ENCODE measurements at places on chromosomes 16 and 17.

DNA sequence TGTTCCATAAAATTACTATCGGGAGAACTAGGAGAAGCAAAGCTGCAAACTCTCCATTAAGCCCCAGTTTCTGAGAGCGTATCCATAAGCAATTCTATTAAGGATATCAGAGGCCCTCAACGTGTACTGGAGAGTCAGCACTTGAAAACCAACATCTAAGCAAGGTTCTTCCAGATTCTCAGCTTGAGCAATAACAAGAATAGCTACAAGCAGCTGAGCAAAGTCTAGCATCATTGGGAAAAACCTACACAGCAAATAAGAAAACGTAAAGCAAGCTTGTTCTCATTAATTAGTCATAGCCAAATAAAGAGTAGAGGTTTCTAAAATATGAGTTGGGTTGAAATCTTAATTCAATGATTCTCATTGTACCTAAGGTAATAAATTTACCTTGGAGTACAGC is 26.9 kb upstream of the COX10 start:
- DNase-seq = no peak

DNA sequence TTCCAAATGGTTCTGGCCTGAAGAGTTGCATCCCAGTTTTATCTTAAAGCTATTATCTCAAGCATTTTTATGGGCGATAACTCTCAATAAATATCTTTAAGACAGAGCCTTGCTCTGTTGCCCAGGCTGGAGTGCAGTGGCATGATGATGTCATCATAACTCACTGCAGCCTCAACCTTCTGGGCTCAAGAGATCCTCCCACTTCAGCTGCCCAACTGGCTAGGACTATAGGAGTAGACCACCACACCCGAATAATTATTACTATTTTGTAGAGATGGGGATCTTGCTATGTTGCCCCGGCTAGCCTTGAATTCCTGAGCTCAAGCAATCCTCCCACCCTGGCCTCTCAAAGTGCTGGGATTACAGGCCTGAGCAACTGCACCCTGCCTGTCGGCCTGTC is 26.1 kb upstream of the CYTH1 start:
- no peak for DNase-seq

- DNase-seq = no peak
These were observed at the start of gene C16orf82 for GRCh38 chr16:27066668-27067537. Gene C16orf82, plus strand, starts transcription at chr16:27066927.

GRCh38 chr16:18811925-18812324 is 10.6 kb upstream of the ARL6IP1 start:
- DNase-seq = no peak

GRCh38 chr16:87207509-87207908 is 109.7 kb downstream of the C16orf95 start:
- DNase-seq = no peak

DNA sequence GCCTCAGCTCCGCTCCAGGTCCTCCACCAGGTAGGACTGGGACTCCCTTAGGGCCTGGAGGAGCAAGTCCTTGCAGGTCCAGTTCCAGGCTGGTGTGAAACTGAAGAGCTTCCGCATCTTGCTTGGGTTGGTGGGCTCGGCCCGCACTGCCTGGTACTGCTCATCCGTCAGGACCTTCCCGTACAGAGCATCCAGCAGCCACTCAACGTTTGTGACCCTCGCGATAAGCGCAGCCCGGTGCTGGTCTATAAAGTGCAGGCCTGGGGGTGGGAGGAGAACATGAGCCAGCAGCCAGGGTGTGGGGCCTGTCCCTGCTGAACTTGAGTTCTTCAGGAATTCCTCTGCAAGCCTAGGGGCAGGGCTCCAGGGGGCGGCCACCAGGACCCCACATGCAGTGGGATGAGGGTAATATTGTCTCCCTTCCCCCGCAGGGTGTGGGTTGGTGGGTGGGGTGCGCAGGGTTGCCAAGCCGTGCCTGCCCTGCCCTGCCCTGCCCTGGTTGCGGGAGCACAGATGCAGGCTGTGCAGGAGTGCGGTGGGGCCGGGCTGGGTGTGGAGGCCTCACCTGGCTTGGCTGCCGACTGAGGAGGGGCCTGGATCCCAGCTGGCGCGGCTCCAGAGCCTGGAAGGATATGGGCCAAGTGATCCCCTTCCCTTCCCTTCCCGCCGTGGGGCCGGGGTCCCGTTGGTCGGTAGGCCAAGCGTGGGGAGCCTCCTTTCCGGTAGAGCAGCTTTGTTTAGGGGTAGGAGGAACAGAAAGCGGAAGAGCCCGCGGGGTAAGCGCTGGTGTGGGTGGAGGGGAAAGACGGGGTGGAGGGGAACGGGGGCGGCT is 762 bp downstream of the PYCARD start:
- DNase-seq = no peak

- no peak for DNase-seq
These were observed 113.7 kb upstream of the CDH11 start for GRCh38 chr16:65235339-65236177.

DNA sequence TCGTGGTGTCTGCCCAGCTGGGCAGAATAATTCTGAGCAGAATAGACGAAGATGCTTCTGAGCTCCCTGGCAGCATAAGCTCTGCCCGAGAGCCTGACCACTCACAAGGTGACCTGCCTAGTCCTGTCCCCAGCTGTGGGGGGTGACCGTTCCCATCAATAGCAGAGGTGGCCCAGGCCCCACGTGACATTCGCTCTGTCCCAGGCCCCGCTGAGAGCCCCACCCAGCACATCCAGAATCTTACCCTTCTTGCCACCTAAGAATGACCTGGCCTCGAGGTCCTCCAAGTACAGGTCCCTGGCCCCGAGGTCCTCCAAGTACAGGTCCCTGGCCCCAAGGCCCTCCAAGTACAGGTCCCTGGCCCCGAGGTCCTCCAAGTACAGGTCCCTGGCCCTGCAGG is 695 bp upstream of the TMEM204 start:
- DNase-seq = no peak

- no peak for DNase-seq
These were observed 51.3 kb downstream of the CCDC42 start for GRCh38 chr17:8693328-8693727.

DNA sequence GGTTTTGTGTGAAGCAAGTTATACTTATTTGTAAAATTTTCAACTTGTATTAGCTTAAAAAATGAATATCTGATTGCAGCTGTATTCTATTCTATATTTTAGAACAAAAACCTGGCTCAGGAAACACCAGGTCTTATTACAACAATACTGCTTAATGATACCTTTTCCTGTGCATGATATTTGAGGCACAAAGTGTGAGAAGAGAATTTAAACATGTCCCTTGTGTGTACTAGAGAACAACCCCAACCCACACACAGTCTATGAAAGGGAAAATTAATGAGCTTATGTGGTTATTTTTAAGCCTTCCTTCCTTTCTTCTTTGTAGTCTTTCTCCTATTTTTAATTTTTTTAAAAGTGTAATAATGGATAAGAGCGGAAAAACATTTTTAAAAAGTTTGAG is 122.6 kb upstream of the MON1B start:
- DNase-seq = no peak

GRCh38 chr17:75270966-75271232 is at the start of gene MIF4GD:
Gene MIF4GD, minus strand, starts transcription at chr17:75271231. Its CDS starts 1,036 bp downstream, at chr17:75270195.
- DNase-seq = no peak

- no peak for DNase-seq
These were observed 24.9 kb downstream of the ACSF3 start for GRCh38 chr16:89118361-89119165.

DNA sequence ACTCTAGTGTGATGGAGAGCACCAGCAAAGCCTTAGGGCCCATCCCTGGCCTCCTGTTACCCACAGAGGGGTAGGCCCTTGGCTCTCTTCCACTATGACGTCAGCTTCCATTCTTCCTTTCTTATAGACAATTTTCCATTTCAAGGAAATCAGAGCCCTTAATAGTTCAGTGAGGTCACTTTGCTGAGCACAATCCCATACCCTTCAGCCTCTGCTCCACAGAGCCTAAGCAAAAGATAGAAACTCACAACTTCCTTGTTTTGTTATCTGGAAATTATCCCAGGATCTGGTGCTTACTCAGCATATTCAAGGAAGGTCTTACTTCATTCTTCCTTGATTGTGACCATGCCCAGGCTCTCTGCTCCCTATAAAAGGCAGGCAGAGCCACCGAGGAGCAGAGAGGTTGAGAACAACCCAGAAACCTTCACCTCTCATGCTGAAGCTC is at the start of gene CCL8:
CCL8 (plus strand) TSS at position 397 of the 445 bp plus-strand sequence. CDS start 67 bp downstream, outside the sequence.
- DNase-seq = no peak

GRCh38 chr16:5722116-5722619 is 624.6 kb upstream of the EEF2KMT start:
- no peak for DNase-seq

DNA sequence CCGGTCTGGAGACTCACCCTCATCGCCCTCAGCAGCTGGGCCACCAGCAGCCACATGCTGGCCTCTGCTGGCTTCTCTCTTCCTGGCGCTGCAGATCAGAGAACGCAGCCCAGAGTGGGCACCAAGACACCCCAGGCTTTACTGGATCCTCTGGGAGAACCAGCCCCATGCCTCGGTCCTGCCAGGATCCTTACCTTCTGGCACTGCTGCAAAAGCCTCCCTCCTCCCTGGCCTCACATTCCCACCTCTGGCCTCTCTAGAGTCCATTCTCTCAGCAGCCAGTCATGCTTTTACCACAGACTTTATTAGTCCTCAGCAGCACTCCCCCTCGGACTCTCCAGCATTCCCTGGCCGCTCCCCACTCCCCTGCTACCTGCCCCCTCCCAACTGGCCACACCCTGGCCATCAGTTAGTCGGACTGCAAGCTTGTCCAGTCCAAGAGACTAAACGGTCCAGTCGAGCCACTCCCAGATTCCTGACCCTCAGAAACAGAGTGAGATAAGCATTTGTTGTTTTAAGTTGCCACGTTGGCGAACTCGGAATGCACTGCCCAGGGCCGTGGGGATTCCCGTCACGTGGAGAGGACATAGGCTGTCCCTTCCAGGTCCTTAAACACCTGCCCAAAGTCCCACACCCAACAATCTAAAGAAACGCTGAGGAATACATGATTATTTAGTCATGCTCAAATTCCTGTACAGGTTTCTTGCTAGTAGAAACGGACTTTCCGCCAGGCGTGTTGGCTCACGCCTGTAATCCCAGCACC is 5.9 kb upstream of the SPG7 start:
- no peak for DNase-seq

- no peak for DNase-seq
These were observed 326.5 kb downstream of the WWOX start for GRCh38 chr16:78425891-78426510.

DNA sequence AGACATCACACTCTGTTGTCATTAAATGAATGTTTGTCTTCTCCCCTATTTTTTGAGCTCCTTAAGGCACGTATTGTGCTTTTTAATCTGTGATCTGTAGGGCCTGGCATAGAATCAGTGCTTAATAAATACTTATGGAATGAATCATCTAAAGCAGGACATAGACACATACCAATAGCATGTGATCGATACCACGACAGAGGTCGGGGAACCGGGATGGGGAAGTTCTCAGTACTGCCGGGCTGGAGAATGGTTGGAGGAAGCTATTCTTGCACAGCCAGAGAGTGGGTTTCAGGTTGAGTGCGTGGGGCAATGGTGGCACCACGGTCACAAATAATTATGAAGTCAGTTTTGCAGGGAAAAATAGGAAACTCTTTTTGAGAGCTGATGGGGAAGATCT is 26.8 kb downstream of the NLRP1 start:
- no peak for DNase-seq

DNA sequence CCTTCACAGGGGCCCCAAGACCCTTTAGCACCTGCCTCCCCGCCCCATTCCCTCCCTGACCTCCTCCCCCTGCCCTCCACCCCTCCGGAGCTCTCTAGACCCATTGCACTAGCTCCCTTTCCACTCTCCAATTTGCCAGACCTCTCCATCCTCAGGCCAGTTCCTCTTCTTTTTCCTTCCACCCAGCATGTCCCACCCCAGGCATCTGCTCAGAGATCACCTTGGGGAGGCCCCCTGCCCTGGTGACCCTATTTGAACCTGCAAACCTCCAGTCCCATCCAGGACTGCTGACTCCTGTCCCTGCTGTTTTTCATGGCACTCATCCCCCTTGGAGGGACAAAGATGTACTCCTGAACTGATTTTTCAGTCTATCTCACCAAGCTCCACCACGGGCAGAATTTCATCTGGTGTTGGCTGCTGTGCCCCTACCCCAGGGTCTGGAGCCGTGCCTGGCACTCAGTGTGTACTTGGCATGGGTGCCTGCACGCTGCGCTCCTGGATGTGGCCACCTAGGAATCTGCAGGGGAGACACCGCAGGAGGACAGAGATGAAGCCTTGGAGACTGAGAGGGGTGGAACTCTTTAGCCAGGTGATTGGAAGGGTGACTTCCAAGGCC is 85.6 kb upstream of the CACNG5 start:
- DNase-seq = no peak

GRCh38 chr16:49127103-49127502 is 154.5 kb downstream of the CBLN1 start:
- no peak for DNase-seq

- DNase-seq = no peak
These were observed 1.2 kb downstream of the ATP6V0A1 start for GRCh38 chr17:42459801-42460281.

DNA sequence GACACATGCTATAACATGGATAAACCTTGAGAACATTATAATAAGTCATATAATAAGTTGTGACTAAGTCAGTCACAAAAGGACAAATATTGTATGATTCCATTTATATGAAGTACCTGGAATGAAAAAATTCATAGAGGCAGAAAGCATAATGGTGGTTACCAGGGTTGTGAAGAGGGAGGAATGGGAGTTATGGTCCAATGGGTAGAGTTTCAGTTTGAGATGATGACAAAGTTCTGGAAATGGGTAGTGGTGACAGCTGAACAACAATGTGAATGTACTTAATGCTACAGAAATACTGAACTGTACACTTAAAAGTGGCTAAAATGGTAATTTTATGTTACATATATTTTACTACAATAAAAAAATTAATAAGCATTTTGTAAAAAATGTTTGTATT is 49.7 kb downstream of the MYO1D start:
- DNase-seq = no peak

GRCh38 chr16:55116165-55116920 is 185.7 kb downstream of the IRX5 start:
- no peak for DNase-seq

- no peak for DNase-seq
These were observed 58.3 kb downstream of the SPACA3 start for GRCh38 chr17:33049781-33050414.

DNA sequence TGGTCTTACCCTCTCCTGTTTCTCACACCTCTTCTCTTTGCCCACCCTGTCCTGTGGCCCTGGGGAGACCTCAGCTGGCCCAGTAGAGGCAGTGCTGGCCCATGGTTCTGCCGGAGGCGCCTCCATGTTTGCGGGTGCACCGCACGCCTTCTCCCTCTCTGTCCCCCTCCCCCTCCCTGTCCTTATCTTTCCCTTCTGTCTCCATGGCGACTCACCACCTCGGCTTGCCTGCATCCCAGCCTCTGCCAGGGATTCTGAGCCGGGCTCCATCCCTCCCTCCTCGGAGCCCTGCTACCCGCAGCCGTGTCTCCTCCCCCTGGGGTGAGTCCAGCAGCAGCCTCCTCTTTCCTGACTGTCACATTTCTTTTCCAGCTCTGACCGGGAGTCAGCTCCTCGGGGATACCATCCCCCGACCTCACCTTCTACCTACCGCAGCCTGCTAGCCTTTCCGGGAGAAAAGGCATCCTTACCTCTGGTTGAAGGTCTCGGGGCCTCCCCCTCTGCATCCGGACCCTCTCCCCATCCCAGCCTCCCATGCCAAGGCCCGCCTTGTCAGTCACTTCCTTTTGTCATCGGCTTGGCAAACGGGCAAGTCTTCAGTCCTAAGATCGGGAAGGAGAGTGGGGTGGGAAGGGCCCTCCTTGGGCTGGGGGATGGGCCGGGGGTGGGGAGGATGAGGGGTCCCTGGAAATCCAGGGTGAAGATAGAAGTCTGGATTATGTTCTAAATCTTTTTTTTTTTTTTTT is at the start of gene RNF112:
RNF112 (plus strand) TSS at position 358 of the 746 bp plus-strand sequence; CDS start at position 535, 177 bp downstream.
- DNase-seq = no peak
